Stimulated activated CD4-positive, alpha-beta T cell treated with anti-CD3 and anti-CD28 coated beads, TNF-alpha, amount 100 ng/mL, for 48 hours (primary cell): ENCODE measurements at places on chromosomes 12 and 14.

DNA sequence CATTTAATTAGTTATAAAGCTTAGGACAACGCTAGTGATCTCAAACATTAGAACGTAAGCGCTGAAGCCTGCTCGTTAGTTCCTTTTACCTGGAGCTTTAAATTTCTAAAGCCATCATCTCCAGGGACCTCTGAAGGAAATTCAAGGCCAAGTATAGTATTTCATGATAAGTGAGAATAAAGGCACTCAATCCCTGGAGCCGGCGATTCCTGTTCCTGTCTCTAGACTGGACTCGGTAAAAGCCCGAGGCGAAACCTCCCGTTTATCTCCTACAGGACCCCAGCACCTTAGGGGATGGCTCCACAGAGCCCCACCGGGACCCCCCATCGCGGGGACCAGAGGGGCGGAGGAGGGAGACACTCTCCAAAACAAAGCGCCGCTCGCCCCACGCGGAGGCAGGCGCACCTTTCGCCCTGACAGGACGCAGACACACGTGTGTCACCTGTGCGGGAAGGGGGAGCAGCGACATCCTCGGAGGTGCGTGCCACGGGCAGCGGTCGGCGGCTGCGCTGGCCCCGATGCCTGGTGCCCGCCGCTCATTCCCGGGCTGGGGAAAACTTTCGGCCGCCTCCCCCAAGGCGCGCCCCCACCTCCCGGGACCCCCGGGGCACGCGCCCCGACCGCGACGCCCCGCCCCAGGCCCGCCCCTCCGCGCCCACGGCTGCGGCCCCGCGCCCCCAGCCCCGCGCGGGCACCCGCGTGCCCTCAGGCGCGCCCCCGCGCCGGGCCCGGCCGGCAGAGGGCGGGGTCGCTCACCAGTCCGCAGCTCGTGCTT lies 678 bp downstream of the RPS6KA5 start:
- peak; percentile 38 for DNase-seq

- no peak for DNase-seq
These were observed 31.1 kb upstream of the MAP1LC3B2 start for GRCh38 chr12:116528065-116528464.

DNA sequence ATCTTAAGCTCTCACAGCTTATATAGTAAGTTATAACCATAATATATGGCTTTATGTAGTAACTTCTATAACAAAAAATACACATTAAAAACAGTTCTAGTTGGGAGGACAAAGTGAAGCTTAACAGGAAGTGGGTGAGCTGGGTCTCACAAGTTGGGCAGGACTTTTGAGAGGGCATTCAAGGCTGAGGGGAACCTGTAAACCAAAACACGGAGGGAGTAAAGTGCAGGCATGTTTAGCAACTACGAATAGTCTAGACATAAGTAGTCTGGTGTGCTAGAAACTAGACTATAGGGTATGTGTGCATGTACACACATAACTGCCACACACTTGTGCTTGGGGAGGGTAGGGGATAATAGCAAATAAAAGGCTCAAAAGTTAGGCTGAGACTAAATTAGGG lies 14.2 kb upstream of the NEK9 start:
- DNase-seq = no peak

DNA sequence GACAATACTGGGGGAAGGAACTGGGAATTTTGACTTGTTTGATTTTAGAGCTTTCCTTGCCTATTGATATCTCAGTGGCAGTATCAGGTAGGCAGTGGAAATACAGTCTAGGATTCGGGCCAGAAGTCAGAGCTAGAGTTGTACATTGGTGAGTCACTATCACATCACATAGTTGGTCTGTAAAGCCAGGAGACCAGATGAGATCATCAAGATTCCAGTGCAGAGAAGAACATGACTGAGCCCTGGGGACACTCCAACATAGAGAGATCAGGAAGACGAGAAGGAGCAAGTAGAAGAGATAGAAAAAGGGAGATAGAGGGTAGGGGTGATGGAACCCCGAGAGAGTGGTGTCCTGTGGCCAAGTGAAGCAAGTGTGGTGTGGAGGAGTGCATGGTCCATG lies 46.6 kb upstream of the NR1H4 start:
- no peak for DNase-seq

DNA sequence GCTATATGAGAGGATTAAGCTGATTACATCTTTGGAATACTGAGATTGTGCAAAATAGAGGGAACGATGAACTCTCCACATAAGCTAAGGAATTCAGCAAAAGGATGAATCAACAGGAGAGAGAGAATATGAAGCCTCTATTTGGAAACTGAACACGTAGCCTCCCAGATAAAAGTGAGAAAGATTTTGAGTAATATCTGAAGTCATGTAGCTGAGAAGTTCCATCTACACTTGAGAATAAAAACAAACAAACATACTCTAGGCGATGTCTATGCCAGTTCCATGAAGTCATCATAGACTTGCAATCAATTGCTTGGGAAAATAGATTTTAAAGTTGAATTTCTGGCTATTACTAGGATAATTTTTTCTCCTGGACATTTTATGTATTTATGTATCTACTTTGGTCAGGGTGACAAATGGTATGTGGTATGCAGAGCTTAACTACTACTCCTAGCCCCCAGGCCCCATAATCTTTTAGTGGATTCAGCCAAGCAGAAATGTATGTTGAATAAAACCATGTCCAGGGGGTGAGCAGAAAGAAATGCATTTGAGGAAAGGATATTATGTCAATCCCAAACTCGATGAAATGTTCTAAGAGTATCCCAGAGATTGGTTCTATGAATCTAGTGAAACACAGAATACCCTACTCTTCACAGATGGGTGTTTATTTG lies 627.4 kb downstream of the DIO2 start:
- DNase-seq = no peak

DNA sequence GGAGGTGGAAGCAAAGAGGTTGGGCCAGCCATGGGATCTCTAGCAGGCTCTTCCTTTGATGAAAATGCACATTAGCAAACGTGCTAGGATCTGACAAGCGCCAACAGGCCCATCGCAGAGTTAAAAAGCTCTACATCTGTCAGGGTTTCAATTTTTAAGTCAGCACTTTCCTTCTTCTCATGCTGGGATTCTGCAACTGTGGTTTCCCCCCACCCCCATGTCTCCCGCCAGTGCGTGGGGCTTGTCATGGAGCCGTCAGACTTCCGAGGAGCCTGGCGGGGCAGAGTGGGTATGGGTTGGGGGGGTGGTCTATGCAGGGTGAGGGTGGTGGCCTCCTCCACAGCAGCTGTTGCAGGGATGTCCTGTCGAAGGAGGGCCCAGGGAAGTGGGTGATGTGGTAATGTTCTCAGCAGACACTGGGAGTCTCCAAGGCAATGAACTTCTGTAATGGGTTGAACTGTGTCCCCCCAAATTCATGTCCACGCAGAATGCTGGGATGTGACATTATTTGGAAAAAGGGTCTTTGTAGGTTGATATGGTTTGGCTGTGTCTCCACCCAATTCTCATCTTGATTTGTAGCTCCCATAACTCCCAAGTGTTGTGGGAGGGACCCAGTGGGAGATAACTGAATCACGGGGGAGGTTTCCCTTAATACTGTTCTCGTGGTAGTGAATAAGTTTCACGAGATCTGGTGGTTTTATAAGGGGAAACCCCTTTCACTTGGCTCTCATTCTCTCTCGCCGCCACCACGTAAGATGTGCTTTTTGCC lies 115.2 kb upstream of the MAP1LC3B2 start:
- peak; percentile 3 for DNase-seq

DNA sequence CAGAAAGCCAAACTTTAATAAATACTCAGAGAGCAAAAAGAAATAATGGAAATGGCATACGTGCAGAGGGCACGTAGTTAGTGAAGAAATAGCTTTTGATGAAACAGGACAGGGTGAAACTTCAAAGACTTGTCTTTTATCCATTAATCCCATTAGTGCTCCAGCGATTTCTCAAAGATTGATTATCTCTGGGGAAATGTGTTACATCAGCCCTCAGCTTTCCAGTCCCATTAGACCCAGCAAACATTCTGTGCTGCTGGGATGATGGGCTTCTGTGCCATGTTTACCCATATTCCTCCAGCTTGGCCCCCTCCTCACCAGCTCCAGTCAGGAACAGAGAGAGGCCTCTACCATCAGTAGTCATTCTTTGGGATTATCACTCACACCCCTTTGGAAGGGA lies 113.1 kb downstream of the CACNA1C start:
- DNase-seq = no peak

DNA sequence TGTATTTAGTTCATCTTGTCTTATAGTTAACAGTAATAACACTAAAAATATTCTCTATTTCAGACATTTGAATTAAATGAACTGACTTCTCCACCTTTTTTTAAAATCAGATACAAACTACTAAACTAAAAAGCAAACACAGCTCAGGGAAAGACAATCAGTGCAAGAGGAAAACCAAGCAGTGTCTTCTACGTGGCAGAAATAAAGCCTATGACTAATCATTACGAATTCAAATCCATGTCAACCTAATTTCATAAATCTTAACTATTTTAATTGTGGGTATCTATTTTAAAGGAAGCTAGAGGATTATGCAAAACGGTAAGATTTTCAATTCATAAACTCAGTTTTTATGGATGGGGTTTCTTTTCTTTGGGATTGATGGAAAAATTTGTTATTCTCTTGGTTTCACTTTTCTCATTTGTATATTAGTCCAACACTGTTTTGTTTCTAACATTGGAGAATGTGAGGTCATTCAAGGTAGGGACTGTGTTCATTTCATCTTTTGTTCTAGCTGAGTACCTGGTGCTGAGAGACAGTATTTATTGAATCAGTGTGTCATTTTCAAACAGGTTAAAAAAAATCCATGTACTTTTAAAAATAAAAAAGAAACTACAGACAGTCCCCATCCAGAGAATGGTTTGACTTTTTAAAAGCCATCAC lies 12.8 kb upstream of the PALS1 start:
- DNase-seq = no peak

- DNase-seq = no peak
These were observed 50.7 kb downstream of the JAG2 start for GRCh38 chr14:105117710-105118385.

DNA sequence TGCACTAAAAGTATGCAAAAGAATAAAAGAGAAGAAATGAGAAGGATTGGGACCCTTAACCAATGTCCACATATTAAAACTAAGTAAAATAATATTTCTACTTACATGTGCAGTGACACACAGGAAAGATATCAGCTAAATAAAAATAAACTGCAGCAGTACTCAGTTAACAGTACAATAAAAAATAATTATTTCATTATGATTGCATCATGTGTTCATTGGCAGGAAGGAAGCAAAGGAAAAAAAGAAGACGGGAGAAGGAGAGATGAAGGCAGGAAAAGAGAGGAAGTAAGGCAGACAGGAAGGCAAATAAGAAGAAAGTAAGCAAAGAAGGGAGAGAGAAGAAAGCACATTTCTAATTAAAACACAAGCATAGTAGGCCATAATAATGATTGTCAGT lies 33.0 kb downstream of the RASSF9 start:
- DNase-seq = no peak

DNA sequence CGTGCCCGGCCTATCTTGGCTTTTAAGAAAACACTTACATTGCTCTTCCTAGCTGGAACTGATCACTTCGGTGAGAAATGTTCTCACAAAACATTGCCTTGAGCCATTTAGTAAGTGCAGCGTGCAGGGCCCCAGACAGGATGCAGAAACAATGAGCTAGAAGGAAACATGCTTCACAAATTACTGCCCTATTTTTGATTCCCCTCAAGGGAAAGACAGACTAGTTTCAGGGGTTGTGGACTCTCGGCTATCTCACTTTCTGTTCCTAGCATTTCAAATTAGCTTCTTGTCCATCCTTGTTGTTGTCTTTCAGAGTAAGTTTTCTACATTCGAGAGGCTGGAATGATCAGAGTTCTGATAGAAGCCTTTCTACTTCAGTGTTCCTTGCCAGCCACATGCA lies 21.6 kb downstream of the TGFB3 start:
- DNase-seq = no peak

- DNase-seq = no peak
These were observed 53.6 kb downstream of the FBXW8 start for GRCh38 chr12:116964054-116965050.

GRCh38 chr12:62919838-62920237 lies 15.1 kb downstream of the PPM1H start:
- no peak for DNase-seq

GRCh38 chr14:47526591-47527244 lies 148.7 kb downstream of the MDGA2 start:
- DNase-seq = no peak
